GM12878 (cell line): ENCODE measurements at places on chromosomes 7 and 10.
A peak's percentile ranks its signal among the peaks of the same experiment; 100 is the strongest.

DNA sequence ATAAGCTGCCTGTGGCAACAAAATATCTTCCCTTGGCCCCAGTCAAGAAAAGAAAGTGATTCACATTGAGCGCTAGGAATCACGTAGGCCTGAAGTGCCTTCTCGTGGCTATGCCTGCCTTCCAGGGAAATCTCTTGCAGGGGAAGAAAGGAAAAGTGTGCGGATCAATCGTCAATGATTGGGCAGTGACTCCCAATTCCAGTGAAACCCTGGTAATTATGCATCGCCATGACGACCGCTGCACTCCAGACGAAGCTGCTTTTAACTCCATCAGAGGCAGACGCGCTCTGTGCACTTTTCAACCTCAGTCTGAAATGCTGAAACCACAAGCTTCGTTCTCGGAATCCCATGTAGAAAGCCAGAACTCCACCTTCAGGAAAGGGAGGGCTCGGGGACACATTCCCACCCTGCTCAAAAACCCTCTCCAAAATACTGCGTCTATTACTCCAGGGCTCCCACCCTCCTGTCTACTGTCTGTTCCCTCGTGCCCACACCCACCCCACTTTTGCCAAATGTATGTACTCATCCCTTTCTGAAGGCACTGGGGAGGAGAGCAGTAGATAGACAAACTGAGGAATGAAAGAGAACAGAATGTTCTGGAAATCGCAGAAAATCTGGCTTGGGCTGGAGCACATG lies 24.2 kb upstream of the PRKAG2 start:
- no peak for DNase-seq

DNA sequence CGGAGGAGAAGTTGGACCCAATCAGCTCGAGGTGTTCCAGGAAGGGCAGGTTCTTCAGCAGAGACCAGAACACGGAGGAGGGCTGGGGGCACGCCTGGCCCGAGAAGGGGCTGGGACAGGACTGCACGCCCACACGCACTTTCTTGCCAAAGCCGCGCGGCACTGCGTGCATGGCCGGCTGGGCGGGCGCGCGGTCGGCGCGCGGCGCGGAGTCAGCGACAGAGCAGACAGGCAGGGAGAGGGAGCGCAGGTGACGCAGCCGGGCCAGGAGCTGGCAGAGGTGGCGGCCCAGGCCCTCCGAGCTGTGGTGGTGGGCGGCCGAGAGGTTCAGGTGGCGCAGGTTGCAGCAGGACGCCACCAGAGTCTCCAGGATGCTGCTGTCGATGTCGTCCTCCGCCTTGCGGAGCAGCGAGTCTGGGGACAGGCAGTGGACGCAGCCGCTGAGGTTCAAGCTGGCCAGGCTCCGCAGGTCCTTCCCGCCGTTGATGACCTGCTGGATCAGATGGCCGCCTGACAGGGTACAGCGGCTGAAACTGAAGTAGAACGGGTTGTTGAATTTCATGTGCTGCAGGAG lies 77.2 kb upstream of the TNRC18 start:
- no peak for DNase-seq

- DNase-seq: no peak
These were observed 27.5 kb downstream of the DPCD start for GRCh38 chr10:101615525-101616116.

GRCh38 chr7:8387551-8388256 lies 45.7 kb upstream of the NXPH1 start:
- no peak for DNase-seq

- no peak for DNase-seq
These were observed 1.5 kb upstream of the TRDMT1 start for GRCh38 chr10:17202999-17203398.

DNA sequence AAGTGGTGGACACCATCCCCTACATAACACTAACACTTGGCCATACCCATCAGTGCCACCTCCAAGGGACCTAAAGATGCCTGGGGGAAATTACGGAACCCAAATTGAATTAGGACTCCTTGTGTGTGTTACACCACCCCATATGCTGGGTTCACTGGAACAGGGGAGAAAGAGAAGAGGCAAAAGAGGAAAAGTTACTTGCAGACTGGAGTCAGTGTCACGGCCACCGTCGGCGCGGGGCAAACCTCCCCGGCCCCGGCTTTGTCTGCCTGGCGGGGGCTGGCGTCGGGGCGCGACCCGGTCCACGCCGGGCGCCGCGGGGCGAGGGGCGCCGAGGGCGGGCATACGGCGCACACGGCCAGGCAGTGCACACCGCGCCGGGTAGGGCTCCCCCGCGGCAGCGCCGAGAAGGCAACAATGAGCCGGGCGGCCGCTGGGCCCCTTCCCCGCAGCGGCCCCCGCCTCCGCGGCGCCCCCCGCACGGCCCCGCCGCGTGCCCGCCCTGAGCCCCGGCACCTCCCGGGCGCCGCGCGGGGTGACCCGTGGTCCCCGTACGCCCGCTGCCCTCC lies 171.1 kb downstream of the FAM107B start:
- DNase-seq: no peak

- DNase-seq: no peak
These were observed 204.4 kb downstream of the KLF6 start for GRCh38 chr10:3580565-3580964.

- no peak for DNase-seq
These were observed 27.3 kb downstream of the TBATA start for GRCh38 chr10:70757856-70758255.

DNA sequence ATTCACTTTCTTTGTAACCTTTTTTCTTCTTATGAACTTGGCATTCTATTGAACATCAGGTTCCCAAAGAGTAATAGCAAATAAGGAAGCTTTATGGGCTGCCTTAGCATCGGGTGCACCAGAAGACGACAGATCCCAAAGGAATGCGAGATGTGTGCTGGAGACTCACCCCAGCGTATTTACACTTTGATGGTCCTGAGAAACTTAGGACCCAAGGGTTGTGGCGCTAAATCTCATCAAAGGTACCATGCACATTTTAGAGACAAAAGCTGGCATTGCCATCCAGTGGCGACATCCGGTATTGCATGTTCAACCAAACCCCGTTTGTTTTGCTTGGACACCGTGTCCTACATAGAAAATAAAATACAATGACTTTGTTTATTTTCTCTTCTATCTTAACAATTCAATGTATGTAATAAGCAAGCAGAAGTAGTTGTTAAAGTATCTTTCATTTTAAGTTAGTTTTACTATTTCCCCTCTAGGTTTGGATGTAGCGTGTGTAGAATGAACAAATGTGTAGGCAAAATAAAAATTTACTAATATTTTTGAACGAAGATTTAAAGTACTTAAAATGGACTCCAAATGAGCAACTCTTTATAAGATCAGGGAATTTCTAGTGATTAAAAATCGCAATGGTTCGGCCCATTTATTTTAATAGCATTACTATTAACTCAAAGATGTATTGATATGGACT lies 1154.8 kb downstream of the GATA3 start:
- peak; percentile 16 for DNase-seq

GRCh38 chr7:9036080-9036479 lies 602.7 kb downstream of the NXPH1 start:
- DNase-seq: no peak

DNA sequence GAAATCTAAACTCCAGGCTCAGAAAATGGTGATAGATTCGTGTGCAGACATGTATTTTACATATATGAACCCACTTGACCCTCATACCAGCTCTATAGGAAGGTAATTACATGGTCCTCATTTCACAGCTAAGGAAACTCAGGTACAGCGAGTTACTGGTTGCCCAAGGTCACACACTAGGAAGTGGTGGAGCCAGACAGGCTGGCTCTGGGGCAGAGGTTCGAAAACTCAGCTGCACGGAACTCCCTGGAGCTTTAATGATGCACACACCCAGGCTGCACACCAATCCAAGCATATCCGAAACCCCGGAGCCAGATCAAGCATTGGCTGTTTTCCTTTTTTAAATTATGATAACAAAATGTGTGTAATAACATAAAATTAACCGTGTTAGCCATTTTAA lies 172.4 kb downstream of the COBL start:
- DNase-seq: no peak

DNA sequence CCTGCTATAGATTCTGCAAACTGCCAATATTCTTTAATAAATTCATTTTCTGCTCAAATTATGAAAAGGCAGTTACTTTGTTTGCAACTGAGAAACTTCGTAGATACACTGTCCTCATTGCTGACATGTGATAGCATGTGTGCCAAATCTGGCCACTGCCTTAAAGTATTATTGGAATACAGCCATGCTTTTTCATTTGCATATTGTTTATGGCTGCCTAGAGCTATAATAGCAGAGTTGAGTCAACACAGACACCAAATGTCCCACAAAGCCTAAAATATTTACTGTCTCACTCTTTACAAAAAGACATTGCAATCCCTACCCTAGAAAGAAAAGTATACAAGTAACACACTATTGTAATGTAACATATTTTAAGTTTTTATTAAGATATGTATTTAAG lies 647.4 kb downstream of the XPNPEP1 start:
- no peak for DNase-seq
